ENCODE measurements at places on chromosomes 7 and 10.

DNA sequence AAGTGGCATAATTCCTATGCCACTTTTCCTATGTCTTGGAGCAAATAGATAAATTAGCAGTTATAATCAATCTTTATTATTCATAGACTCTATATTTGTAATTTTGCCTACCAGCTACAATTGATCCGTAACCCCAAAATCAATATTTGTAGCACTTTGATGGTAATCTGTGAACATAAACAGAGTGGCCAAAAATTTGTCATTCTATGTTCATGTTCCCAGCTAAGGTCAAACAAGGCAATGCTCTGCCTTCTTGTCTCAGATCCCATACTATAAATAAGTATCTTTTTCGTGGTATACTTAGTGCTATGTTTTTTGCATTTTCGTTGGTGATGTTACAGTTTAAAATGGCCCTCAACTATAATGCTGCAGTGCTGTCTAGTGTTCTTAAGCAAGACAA, 228.5 kb downstream of the FZD1 start:
- DNase-seq, result no peak

DNA sequence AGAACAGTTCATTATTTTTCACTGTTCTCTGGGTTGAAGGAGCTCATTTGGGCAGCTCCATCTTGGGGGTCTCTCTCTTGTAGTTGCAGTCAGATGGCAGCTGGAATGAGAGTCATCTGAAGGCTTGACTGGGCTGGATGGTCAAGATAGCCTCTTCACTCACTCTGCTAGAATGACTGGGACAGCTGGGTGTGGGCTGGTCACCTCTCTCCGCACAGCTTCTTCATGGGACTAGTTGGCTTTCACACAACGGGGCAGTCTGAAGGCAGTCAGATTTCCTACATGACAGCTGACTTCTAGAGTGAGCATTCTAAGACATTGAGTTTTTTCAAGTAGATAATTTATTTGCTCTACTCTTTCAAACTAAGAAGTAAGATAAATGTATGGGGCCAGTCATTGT, 13.1 kb downstream of the PLEKHA1 start:
- no peak for DNase-seq

GRCh38 chr7:113657603-113658002, 261.2 kb downstream of the PPP1R3A start:
- no peak for DNase-seq

GRCh38 chr7:132520591-132521280, 55.5 kb downstream of the PLXNA4 start:
- DNase-seq, result no peak

GRCh38 chr10:96716390-96716789, 3.9 kb downstream of the PIK3AP1 start:
- no peak for DNase-seq

DNA sequence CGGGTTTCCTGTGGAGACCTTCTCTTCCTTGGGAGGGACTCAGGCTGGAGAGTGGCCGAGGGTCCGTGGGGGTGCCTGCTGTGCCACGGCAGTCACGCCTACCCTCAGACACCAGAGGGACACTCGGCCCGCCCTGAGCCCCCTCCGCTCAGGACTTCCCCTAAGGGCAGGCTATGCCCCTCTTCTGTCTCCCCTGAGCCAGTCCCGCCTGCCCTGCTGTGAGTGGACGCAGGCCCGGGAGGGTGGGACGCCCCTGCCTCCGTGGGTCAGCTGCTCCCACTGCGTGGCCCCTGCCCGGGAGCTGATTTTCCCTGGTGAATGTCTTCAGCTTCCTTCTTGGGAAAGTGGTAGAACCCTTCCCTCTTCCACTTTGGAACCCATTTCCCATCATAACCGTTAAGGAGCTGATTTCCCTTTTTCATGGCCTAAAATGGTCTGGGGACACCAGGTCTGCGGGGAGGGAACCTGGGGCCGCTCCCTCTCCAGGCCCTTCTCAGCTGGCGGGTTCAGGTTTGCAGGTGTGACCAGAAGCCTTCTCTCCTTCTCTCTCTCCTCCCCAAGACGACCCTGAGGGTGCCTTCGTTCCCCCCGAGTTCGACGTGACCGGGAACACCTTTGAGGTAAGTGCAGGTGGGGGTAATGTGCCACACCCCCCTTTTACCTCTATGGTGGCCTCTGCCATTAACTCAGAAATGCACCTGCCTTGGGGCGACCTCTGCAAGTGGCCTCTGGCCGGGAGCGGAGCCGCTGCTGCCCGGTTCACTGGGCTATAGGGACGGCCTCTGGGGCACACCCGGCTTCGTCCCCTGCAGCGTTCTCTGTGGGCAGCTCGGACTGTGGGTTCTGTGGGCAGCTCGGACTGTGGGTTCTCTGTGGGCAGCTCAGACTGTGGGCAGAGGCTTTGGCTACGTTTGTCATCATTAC, 7.9 kb downstream of the KNDC1 start:
- no peak for DNase-seq

- peak; percentile 62 for DNase-seq
These were observed 275.1 kb downstream of the DOCK4 start for GRCh38 chr7:111931016-111931517.

- peak; percentile 13 for DNase-seq
These were observed 26.5 kb downstream of the BTRC start for GRCh38 chr10:101380353-101381017.

GRCh38 chr10:34581801-34582532, 233.1 kb downstream of the PARD3 start:
- peak; percentile 73 for DNase-seq

- no peak for DNase-seq
These were observed 100.4 kb downstream of the CDH23 start for GRCh38 chr10:71496927-71497762.

GRCh38 chr7:105020926-105021325, 6.9 kb downstream of the KMT2E start:
- DNase-seq, result no peak

GRCh38 chr7:17530244-17530643, 231.8 kb downstream of the AHR start:
- DNase-seq, result peak; percentile 97

DNA sequence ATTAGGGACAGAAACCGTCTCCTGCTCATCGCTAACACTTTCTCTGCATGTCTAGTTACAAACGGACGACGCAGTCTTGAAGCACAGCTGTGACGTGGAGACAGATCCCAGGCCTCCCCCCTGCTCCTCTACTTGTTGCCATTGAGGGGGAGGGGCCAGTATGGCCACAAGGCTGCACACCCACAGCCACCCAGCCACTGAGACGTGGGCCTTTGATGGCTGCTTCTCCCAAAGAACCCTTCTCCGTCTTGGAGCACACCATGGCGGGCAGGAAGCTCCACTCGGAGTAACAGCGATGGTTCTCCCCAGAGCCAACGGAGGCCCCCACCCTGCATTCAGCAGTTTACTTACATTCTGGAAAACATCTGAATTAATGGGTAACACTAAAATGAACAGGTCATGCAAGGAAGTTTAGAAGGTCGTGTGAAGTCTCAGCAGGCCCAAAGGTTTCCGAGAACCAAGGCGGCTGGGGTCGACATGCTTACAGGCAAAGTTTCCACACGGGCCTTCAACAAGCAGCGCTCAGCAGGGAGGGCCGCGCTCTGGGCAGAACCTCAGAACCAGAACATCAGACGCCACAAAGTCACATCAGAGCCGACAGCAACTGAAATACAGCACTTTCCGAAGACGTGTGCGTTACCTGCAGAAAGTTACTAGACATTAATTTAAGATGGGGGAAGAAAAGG, 169.6 kb downstream of the DIP2C start:
- DNase-seq, result no peak

DNA sequence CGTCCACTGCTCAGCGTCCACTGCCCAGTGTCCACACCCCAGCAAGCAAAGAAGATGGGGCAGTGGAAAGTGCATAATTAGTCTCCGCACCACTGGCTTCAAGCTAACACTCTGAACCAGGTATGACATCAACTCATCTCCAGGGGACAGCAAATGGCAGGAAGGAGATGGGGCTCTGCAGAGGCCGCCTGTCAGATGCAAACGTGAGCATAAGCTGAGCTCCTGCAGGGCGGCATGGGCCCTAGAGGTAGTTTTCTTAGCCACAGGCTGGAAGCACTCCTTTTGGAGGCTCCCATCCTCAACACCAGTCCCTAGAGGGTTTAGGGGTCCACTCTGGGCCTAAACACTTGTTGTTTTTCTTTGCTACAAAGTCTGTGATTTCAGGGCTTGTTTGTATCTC, 335.8 kb upstream of the MKI67 start:
- DNase-seq, result no peak

DNA sequence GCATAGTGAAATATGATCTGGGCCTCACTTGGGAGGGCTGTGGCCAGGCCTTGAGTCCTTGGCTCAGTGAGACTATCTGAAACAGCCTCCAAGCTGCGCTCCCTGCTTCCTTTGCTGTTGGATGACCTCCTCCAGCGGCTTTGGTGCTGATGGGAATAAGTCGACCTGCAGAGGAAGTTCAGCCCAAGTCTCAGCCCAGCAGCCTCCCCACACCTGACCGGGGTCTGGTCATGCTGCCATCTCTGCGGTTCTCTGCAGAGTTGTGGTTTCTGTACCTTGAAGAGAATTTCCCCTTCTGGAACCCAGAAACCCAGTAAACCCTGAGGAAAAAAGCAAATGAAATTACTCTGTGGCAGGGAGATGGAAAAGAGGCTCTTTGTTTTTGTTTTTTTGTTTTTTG, 4.6 kb upstream of the RBAK start:
- DNase-seq, result no peak

GRCh38 chr10:37489658-37490003, 364.2 kb downstream of the ANKRD30A start:
- no peak for DNase-seq

DNA sequence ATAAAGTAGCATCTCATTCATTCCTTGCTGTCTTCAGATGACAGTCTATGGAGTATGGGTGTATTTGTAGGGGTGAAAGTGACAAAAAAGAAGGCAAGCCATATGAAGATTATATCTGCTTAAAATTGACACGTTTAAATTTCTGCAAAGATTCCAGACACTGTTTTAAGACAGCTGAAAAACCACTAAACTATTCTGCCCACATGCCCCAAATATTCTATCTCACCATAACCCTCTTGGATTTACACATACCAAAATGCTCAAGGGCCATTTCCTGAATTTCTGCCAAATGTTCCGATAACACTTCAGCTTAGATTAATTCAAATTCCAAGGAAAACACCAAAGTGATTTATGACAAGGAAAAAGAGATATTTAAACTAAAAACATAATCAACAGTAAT, 99.9 kb upstream of the IL6 start:
- peak; percentile 82 for DNase-seq

- DNase-seq, result no peak
These were observed 20.2 kb downstream of the CALN1 start for GRCh38 chr7:72391821-72392377.
